ENCODE measurements at places on chromosomes 16 and 17.

- no peak for DNase-seq
Observed at GRCh38 chr16:87052506-87052905, 264.7 kb downstream of the C16orf95 start.

- DNase-seq = no peak
Observed at GRCh38 chr16:4846503-4846900, 586 bp downstream of the GLYR1 start.

DNA sequence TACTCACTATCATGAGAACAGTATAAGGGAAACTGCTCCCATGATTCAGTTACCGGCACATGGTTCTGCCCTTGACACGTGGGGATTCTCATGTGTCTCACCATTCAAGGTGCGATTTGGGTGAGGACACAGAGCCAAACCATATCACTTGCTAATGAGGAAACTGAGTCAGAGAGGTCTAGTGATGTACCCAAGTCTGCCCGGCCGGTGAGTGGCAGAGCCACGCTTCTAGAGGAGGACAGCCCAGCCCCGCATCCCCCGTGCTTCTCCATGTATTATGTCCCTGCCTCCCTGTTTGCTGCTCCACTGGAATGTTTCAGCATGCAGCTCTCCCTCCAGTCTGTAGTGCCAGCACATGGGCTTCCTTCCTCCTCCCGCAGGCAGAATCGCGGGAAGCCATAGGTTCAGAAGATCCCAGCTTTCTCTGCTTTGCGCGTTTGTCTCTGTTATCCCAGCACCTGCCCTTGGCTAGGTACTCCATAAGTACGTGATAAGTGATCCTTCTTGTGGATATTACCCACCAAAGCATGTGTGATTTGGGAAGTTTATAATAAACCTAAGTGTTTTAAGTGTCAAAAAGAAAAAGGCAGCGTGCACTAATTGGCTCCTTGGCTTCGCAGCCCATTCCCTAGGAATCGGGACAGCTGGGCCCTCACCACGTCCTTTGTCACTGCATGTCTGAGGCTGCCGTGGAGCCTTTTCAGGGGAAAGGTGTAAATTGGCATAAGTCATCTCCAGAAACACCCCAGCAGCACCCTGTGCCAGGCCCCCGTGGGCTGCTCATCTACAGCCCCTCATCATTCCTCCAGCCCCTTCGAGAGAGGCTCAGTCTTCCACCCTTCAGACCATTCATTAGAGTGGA is 103.8 kb downstream of the CLEC16A start:
- DNase-seq = no peak

GRCh38 chr16:23692190-23692837 is 13.6 kb downstream of the PLK1 start:
- DNase-seq = no peak

DNA sequence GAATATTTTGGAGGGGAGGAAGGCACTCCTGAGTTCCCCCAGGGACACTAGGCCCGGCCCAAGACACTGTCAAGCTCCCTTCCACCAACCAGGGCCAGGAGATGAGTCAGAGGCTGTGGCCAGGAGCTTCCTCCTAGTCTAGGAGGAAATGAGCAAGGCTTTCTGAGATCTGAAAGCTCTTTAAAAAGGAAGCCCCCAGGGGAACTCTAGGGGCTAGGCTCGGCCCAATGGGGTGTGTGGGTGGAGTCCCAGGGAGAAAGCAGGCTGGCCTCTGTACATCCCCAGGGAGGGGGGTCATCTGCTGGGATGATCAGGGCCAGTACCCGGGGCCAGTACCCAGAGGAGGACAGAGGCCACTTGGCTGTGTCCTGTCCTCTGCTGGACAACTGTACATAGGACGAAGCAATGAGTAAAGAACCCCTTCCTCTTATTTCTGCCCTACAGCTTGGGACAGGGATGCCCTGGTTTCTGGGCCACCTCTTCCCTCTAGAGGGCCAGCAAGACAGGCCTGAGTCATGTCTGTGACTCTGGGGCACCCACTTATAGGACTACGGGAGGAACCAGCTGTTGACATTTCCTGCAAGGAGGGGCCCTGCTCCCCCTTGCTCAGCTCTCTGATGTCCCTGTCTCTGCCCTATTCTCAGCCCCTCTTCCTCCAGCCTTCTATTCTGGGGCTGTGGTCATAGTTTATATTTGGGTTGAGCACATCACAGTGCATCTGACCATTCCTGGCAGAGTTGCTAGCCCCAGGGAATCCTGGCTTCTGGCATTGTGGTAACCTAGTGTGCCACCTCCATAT is 2.7 kb downstream of the FHOD1 start:
- DNase-seq = no peak

GRCh38 chr16:74771656-74772315 is 2.8 kb downstream of the FA2H start:
- no peak for DNase-seq

- DNase-seq = no peak
Observed at GRCh38 chr16:7458144-7458543, 125.5 kb downstream of the RBFOX1 start.

GRCh38 chr16:88743693-88744576 is 37.6 kb downstream of the CTU2 start:
- DNase-seq = peak; percentile 62

DNA sequence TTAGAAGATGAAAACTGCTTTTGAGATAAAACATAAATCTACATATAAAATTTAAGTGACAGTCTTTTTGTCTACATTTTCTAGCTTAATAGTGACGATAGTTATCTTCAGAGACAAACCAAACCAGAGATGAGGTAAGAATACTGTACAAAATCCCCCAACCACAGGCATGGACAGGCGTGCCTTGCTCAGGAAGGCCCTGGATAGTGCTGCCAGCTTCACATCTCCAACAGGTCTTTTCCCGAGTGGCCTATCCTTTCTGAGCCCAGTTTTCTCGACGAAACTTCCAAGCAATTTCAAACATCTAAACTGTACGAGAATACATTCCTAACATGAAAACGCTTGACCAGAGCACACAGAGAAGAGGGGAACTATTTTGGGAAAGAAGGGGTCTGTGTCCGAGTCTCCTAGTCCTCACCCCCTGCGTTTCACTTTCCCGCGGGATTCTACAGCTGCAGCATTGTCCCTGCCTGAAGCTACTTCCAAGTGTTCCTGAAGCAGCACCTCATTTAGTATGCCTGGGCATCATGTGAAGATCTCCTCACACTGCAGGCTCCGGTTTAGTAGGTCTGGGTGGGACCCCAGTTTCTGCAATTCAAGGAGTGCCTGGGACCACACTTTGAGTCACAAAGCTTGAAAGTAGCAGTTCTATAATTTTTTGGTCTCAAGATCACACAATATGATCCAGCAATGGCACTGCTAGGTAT is 37.8 kb downstream of the GNA13 start:
- DNase-seq = no peak

DNA sequence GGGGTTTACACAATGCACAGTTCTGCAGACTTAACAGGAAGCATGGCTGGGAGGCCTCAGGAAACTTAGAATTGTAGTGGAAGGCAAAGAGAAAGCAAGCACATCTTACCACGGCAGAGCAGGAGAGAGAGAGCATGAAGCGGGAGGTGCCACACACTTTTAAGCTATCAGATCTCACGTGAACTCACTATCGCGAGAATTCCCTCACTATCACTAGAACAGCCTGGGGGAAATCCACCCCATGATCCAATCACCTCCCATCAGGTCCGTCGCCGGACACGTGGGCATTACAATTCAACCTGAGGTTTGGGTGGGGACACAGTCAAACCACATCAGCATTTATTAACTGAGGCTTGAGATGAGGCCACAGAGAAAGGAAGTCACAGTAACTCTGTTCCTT is 326.7 kb downstream of the C16orf95 start:
- no peak for DNase-seq

- no peak for DNase-seq
Observed at GRCh38 chr17:79837888-79838521, 1.2 kb downstream of the CBX4 start.

DNA sequence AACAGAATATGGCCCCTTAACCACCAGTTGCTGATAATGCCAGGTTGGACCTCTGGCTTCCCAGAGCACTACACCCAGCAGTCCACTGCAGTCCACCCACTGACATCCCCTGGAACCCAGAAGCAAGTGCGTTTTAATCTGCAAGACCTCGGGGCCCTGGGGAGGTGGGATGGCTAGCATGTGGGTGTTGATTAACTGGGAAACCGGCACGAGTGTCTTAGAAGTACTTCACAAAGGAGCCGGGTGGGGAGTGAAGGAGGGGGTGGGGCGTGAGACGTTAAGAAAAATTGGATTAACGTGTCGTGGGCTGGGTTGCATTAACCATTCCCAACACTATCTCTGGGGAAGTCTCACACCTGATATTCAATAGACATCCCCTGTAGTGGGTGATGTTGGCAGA is 6.1 kb upstream of the HIC1 start:
- no peak for DNase-seq

- DNase-seq = no peak
Observed at GRCh38 chr17:72656130-72656763, 436.2 kb downstream of the SLC39A11 start.

DNA sequence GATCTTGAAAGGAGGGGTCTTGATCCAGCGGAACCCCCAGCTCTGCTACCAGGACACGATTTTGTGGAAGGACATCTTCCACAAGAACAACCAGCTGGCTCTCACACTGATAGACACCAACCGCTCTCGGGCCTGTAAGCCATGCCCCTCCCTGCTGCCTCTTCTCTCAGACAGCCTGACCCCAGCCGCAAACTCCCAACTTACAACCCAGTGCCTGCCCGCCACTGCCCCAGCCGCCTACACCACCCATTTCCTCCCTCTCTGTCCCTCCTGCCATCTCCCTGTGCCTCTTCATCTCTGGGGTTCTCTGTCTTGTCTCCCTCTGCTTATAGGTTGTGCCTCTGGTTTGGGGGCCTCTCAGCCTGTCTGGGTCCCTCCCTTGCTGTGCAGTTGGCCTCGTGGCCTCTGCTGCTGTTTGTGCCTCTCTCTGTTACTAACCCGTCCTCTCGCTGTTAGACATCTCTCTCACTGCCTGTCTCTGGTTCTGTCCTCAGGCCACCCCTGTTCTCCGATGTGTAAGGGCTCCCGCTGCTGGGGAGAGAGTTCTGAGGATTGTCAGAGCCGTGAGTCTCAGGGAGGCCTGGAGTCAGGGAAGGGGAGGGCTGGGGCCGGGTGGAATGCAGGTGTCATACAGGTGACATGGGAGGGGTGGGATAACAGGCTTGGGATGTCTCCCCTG is 9.6 kb downstream of the ERBB2 start:
- no peak for DNase-seq

All from stimulated activated CD8-positive, alpha-beta memory T cell treated with anti-CD3 and anti-CD28 coated beads, Interleukin-15, amount 100 ng/mL, for 24 hours (primary cell).